ENCODE measurements at places on chromosomes 2 and 18. TPM values are rescaled to one million over a fixed set of nuclear protein-coding genes. Genes with fewer than 3 reads are reported as not detected.

HTR2B gene
- polyA plus RNA-seq = 0.23 TPM

TCF7L1 gene
- polyA plus RNA-seq = 9.5 TPM

DNA sequence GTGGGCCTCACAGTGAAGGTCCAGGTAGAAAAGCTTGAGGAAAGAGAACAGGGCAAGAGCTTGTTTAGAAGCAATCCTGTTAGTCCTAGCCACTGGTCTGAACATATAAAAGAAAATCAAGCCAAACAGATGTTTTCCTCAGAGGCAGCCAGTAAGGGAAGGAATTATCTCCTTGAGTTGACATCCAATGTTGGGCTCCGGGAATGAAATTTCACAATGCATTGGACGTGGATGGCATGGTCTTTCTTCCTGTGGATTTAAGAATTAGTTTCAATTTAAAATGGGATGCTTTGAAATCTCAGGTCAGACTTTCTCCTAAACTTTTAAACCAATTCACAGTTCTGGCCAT is 92.1 kb downstream of the ACKR3 start:
- DNase-seq = no peak

DNA sequence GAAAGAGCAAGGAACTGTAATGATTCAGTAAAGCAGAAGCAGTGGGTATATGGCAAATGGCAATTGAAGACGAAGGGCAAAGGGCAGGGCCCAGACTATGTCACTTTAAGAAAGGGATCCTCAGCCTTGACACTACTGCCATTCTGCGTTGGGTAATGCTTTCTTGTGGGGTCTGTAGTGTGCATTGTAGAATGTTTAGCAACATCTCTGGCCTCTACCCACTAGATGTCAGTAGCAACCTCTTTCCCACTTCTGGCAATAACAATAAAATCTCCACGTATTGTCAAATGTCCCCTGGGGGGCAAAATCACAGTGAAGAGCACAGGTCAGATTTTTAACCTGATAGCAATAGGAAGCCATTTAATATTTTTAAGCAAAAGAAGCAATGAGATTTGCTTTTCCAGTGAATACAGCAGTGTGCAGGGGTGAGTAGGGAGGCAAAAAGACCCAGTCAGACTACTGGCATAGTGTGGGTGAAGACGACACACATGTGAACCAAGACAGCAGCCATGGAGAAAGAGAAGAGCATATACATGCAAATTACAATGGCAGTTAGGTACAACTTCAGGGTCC is 209.5 kb downstream of the DYM start:
- peak; percentile 47 for DNase-seq

GRCh38 chr18:47150029-47150823 is at the start of gene HDHD2:
TSS of gene HDHD2 (minus strand) at chr18:47150500. CDS start at chr18:47136439, 14,061 bp downstream.
- peak; percentile 69 for DNase-seq

MZT2B gene
- 115 TPM for polyA plus RNA-seq

DNA sequence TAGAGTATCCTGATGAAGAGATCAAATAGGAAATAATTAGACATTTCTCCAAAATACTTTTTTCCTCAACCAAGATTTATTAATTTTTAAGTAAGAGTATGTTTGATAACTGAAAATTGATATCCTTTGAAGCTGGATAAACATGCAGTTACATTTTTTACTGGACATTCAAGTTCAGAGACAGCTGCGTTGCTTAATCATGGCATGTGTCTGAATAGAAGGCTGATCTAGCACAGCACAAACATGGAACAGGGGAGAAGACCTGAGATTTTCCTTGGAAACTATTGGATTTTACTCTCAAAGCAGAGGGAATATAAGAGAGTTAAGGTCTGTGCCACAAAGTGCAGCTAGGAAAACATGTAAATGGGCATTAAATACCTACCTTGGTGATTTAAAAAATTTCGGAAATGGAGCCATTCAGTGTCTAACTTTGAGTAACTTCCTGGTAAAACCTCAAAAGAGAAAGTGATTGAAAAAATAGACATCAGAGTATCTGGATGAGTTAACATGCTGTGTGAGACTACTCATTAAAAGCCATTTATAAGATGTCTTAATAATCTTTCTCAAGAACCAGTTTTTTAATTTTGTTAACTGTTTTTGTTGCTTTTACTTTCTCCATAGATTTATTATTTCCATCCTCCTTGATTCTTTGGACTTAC is 31.8 kb downstream of the CRIM1 start:
- no peak for DNase-seq

DOK6 gene
- 1.6 TPM for polyA plus RNA-seq

- DNase-seq = peak; percentile 40
Observed at GRCh38 chr2:43412114-43412753, 183.6 kb downstream of the THADA start.

- DNase-seq = peak; percentile 37
Observed at GRCh38 chr2:202164411-202164810, 74.0 kb downstream of the SUMO1 start.

FER1L5 gene
- polyA plus RNA-seq = 0.15 TPM

Data from IMR-90 (cell line).